ENCODE measurements at places on chromosomes 6 and 20. TPM values are rescaled to one million over a fixed set of nuclear protein-coding genes. Genes with fewer than 3 reads are reported as not detected.

DNA sequence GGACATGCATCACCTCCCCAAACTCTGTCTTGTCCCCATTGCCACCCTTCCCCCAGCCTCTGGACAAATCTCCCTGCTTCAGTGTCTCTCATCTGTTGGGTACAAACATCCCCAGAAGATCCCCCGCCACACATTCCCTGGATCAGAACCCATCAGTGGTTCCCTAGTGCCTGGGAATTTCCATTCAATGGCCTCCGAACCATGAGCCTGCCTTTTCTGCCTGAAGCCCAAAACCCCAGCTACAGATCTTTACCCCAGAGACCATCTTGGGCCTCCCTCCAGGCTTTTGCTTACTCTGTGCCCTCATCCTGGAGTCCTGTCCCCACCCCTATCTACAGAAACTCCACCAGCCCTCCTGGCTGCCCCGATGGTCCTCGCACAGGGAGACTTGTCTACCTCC, 78.1 kb downstream of the CDH26 start:
- no peak for DNase-seq
- no peak overlapping the region for H3K4me3 ChIP-seq
- no peak overlapping the region for H3K27ac ChIP-seq
- no peaks in the 10 kb centered on the region for H3K4me1 ChIP-seq
- H3K36me3 ChIP-seq, result peaks cover 3% of the 10 kb centered on the region

GRCh38 chr6:41545247-41545702, 906 bp upstream of the FOXP4 start:
- DNase-seq, result no peak
- H3K4me1 ChIP-seq, result peaks cover 41% of the 10 kb centered on the region
- H3K27ac ChIP-seq, result no peak overlapping the region
- H3K27me3 ChIP-seq, result peaks cover 8% of the 10 kb centered on the region
- H3K36me3 ChIP-seq, result peaks cover 2% of the 10 kb centered on the region
- peak overlapping the region; percentile 91 for H3K4me3 ChIP-seq

Gene ZNF831
- 9.0 TPM for total RNA-seq

Gene C6orf141
- total RNA-seq, result 0.67 TPM

GRCh38 chr6:42449917-42450476, 1.7 kb downstream of the TRERF1 start:
- peak overlapping the region; percentile 99 for H3K4me3 ChIP-seq
- peak overlapping the region; percentile 97 for H3K27ac ChIP-seq
- peaks cover 11% of the 10 kb centered on the region for H3K27me3 ChIP-seq

Gene DCDC2
- total RNA-seq, result 0.12 TPM

GRCh38 chr20:37636977-37637376, 56.9 kb upstream of the CTNNBL1 start:
- no peak overlapping the region for H3K27ac ChIP-seq
- H3K27me3 ChIP-seq, result peaks cover 51% of the 10 kb centered on the region
- H3K4me3 ChIP-seq, result no peak overlapping the region
- no peaks in the 10 kb centered on the region for H3K4me1 ChIP-seq
- H3K36me3 ChIP-seq, result peaks cover 5% of the 10 kb centered on the region
